ENCODE measurements at places on chromosomes 13 and 19.
A peak's percentile ranks its signal among the peaks of the same experiment; 100 is the strongest.

DNA sequence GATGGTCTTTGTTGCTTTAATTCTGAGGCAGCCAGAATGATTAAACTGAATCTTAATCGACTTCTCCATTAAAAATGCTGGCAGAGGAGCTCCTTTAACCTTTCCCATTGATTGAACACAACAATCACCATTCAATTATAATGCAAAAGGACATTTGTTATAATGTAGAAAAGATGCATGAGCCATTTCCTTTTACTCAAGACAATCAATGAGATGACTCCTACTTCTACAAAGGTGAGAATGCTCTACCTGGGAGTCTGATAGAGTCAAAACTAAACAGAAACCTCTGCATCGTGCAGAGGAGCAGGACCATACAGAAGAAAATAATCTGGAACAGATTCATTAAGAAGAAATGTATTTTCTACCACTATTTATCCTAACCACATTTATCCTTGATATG is 253.6 kb upstream of the DACH1 start:
- no peak for DNase-seq

DNA sequence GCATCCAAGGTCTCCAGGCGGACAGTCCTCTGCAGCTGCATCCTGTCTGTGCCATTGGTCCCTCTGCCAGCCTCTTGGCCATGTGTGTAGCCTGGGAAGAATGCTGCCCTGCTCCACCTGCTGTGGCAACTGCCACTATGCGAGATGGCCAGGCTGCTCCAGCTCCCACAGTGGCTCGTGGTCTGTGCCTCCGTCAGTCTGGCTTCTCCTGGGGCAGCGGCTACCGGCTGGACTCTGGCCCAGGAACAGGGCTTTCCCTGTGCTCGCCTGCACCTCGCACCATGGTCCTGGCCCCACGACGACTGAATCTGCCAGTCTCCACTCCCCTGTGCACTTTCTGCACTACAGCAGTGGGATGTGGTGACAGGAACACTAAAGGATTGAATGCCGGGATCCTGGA is 26.7 kb upstream of the FFAR2 start:
- no peak for DNase-seq

DNA sequence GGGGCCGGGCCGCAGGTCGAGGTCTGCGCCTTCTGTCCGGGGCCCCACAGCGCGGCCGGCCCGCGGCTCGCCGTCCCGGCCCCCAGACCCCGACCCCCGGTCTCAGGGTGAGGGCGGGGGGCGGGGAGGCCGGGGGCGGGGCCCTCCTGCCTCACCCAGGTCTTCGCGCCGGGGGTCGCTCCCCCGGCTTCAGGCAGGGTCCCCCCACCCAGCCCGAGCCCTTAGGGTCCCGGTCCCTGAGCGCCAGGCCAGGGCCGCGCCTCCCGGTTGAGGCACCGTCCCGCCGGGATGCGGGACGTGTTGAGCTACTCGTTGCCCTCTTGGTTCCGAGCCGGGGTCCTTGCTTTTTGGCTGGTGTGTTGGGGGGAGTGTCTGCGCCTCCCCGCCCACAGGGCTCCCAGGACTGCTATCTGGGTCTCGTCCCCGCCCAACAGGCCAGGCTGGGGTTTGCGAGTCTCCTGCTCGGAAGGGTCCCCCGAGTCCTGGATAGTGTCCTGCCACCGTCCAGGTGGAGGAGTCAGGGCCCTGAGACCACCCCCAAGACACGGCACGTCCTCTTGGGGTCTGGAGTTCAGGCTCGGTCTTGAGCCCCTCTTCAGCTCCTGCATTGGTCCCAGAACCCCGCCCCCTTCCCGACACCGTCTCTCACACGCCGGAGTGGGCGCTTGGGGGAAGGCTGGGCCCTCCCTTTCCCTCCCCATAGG is 452 bp downstream of the PIAS4 start:
- no peak for DNase-seq

- peak; percentile 61 for DNase-seq
These were observed 418.7 kb upstream of the NBEA start for GRCh38 chr13:34523406-34523805.

GRCh38 chr13:77898097-77898496 is 20.5 kb downstream of the EDNRB start:
- DNase-seq, result no peak

DNA sequence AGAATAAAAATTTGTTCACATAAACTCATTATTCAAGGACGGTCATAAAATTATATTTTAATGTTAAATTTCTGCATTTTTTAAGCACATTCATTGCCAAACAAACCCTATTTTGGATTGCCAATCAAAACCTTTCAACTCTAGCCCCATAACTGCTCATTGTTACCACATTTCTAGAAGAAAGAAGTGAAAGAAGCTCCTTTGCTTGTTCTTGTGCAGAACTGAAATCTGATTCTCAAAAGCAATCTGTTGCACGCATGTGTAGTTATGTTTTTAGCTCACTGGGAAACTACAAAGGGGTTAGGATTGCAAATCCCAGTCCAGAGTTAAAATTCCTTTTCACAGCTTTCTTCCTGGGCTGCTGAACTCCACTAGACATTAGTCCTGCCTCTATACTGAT is 109.5 kb upstream of the MIR17HG start:
- DNase-seq, result no peak

DNA sequence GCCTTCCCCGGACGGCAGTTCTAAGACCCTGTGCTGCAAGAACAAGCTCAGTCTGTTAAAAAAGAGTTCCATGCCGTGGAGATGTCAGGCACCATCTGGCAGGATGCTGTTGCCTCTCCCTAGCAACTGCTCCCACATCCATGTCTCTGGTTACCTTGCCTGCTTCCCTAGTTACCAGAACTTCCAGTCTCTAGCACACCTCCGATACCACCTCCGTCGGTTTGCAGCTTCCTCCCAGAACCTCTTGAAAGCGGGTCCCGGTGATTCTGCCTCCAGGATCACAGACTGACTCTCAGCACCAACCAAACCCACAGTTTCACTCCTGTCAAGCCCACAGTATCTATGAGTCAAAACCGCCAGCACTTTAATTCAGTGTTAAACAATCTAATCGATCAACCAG is 55.4 kb downstream of the KCTD12 start:
- DNase-seq, result no peak

GRCh38 chr13:62908321-62908720 is 1492.7 kb upstream of the PCDH20 start:
- DNase-seq, result peak; percentile 2

DNA sequence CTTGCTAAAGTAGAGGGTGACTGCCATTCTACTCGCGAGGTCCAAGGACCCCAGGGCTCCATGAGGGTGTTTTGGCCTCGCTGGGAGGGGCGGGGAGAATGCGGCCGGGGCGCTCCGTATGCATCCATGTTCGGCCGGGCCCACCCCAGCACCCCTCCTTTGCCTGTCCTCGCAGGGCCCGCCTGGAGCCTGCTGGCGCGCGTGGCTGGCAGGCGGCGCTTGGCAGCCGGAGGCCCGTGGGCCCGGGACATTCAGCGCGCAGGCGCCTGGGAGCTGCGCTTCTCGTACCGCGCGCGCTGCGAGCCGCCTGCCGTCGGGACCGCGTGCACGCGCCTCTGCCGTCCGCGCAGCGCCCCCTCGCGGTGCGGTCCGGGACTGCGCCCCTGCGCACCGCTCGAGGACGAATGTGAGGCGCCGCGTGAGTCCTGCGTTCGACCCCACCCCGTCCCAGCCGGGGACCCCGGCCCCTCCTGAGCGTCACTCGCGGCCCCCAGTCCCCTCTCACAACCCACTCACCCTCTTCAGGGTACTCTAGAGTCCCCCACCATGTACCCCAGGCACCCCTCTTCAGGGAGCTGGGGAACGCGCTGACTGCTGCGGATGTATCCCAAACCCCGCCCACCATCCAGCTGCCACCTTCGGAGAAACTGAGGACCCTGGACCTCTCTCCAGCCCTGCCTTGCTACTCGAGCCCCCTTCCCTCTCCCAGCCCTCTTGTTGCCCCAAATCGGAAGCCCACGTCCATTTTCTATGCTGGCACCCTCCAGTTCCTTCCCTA is 4.1 kb downstream of the DLL3 start:
- peak; percentile 66 for DNase-seq

DNA sequence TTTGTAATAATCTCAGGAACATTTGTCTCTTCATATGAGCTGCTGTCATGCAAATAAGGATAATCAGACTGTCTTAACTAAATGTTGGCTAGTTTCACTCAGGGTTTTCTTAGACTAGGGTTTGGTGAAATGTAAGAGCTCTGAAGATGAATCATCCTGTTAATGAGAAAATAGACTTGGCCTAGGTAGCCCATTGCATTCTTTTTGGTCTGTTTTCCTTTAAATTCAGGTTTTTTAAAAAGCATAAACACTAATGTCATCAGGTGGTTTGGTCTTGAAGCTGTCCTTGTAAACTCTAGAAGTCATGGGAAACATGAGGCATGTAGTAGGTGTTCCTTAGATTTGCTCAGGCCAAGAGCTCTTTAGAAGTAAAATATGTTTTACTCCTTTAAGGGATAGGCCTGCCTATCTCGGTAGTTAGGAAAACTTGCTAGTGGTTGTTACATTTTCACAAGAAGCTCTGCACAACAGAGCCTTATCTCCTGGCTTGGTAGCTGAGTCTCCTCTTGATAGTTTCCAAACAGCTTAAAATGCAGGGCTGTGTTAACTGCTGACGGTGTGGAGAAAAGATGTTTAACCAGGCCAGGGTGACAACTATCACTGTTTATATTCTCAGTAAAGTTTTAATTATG is 62.0 kb upstream of the C1QTNF9B start:
- peak; percentile 25 for DNase-seq

DNA sequence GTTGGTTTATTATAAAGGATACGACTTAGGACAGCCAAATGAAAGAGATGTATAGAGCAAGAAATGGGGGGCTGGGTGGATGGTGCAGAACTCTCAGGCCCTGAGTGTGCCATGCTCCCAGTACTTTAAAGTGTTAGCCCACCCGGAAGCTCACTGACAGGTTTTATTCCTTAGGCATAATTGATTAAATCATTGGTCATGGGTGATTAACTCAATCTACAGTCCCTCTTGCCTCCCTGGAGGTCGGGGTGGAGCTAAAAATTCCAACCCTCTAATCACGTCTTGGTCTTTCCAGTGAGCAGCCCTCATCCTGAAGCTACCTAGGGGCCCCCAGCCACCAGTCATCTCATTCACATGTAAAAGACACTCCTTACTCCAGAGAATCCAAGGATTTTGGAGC is 9.9 kb upstream of the LEUTX start:
- DNase-seq, result no peak

DNA sequence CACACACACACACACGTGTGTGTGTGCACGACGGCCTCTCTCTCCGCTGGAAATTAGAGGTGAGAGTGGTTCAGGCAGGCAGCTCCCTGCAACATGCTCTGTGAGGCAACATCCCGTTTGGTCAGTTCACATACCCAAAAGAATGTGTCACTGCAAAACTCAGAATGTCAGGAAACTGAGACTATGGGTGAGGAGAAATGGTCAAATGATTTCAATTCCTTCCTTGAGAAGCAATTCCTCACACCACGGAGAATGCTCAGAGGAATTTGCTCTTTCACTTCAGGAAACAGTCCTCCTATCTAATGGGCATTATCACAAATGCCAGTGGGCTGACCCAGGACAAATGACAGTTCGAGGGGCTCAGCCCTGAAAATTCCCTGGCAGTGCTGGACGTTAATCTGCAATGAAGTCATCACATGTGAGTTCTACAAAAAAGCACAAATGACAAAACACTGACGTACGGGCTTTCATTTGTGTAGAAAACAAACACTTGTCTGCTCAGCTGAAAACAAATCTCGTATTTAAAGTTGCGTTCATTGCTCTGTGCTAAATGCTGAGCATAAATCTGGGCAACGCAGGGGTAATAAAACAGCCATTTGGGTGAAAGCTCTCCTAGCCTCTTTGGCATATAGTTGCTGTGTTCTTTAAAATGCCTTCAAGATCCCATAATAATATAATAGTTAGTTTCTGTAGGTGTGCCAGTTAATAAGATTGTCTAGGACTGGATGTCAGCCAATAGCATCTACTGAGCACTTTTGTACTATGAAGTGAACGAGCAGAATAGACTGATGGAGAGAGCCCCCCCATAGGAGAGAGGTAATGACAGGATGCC is 18.6 kb upstream of the LATS2 start:
- peak; percentile 91 for DNase-seq

- peak; percentile 26 for DNase-seq
These were observed 54.7 kb upstream of the HTR2A start for GRCh38 chr13:46951516-46951915.

DNA sequence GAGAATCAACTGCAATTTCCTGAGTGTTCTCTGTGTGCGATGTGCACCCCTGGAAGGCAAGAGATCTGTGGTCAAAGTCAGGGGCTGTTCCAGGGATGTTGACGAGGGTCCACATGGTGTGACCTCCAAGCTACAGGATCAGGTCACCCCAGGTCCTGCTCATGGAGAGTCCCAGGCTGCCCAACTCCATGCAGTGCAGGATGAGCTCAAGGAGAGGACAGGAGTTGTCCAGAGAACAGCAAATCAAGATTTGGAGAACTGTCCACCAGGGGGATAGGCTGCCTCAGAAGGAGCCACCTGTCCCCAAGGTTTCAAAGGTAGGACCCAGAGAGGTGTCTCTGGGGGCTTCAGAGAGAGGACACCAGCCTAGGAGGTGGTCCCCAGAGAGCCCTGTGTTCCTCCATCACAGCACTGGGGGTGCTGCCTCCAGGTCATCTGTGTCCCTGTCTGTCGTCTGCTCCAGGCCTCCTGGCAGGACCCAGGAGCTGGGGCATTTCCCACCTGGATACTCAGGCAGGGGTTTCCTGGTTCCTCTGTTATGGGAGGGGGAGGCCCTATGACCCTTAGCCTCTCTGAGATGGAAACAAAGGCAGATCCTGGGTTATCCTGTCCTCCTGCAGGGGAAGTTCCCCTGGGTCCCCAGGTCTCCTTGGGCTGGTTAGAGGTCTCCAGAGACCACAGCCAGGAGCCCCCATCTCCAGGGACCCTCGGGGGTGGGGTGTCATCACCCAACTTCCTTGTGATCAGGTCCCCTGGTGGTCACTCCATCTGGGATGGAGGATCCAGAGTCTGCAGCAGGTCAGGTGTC is 2.1 kb upstream of the CEACAM7 start:
- DNase-seq, result no peak

DNA sequence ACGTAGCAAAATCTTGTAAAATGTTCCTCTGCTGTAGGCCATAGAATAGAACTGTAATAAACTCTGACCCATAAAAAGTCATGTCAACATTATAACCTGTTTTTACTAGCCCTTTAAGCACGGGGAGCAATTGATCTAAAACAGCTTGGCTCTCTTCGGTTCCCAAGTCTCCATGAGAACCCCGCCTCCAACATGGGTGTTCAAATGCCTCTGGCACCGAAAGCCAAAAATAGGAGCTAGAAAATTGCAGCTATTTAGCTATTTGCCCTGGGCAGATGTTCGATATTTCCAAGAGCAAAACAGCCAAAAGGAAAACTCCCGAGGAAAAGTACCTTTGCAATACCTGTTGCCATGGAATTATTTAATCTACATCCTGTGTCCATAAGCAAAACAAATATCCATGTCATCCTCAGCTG is 563.1 kb downstream of the EFNB2 start:
- DNase-seq, result no peak

- no peak for DNase-seq
These were observed 897 bp downstream of the ETHE1 start for GRCh38 chr19:43525836-43526771.

- DNase-seq, result no peak
These were observed 22.6 kb downstream of the FAM124A start for GRCh38 chr13:51244637-51245405.

- no peak for DNase-seq
These were observed 1.4 kb downstream of the STK11 start for GRCh38 chr19:1206864-1207450.

All from fibroblast of skin of right quadriceps (primary cell).